ENCODE measurements at places on chromosomes 1 and 21. TPM values are rescaled to one million over a fixed set of nuclear protein-coding genes. Genes with fewer than 3 reads are reported as not detected.

The ADAR gene
- polyA plus RNA-seq = 83.3 TPM

The AK5 gene
- polyA plus RNA-seq = 0.37 TPM

The SHCBP1L gene
- not detected for polyA plus RNA-seq

The PPM1J gene
- 6.2 TPM for polyA plus RNA-seq

The NHLH1 gene
- polyA plus RNA-seq = 0.10 TPM

The AKNAD1 gene
- 0.69 TPM for polyA plus RNA-seq

The KIF21B gene
- 0.12 TPM for polyA plus RNA-seq

The SELENON gene
- 41.7 TPM for polyA plus RNA-seq

The RGS8 gene
- polyA plus RNA-seq = not detected

The HSF2BP gene
- 3.0 TPM for polyA plus RNA-seq

The WDTC1 gene
- polyA plus RNA-seq = 12.9 TPM

The TGFB2 gene
- polyA plus RNA-seq = 10.9 TPM

The FOXO6 gene
- not detected for polyA plus RNA-seq

The DNAH14 gene
- polyA plus RNA-seq = 3.9 TPM
